Spinal cord (tissue), 10 donors: ENCODE measurements at places on chromosomes 5 and 9. TPM values are rescaled to one million over a fixed set of nuclear protein-coding genes. Genes with fewer than 3 reads are reported as not detected.

Gene NR2F1
- total RNA-seq: 126 TPM

Gene LCN15
- total RNA-seq: not detected

Gene ELOVL7
- 4.6 TPM for total RNA-seq

Gene MYOT
- total RNA-seq: 8.3 TPM

Gene ORM2
- not detected for total RNA-seq

Gene RAPGEF1
- total RNA-seq: 42.5 TPM

- no peak for DNase-seq
- H3K27me3 ChIP-seq: no peaks in the 10 kb centered on the region
- H3K36me3 ChIP-seq: no peaks in the 10 kb centered on the region
- no peak overlapping the region for H3K27ac ChIP-seq
- H3K4me3 ChIP-seq: no peak overlapping the region
Measured at GRCh38 chr5:52710972-52711596, 76.6 kb upstream of the ITGA1 start.

GRCh38 chr5:62640446-62640845 lies 61.8 kb downstream of the LRRC70 start:
- peaks cover 3% of the 10 kb centered on the region for H3K36me3 ChIP-seq
- no peaks in the 10 kb centered on the region for H3K27me3 ChIP-seq
- H3K4me1 ChIP-seq: peaks cover 5% of the 10 kb centered on the region
- H3K4me3 ChIP-seq: no peak overlapping the region
- H3K27ac ChIP-seq: no peak overlapping the region

DNA sequence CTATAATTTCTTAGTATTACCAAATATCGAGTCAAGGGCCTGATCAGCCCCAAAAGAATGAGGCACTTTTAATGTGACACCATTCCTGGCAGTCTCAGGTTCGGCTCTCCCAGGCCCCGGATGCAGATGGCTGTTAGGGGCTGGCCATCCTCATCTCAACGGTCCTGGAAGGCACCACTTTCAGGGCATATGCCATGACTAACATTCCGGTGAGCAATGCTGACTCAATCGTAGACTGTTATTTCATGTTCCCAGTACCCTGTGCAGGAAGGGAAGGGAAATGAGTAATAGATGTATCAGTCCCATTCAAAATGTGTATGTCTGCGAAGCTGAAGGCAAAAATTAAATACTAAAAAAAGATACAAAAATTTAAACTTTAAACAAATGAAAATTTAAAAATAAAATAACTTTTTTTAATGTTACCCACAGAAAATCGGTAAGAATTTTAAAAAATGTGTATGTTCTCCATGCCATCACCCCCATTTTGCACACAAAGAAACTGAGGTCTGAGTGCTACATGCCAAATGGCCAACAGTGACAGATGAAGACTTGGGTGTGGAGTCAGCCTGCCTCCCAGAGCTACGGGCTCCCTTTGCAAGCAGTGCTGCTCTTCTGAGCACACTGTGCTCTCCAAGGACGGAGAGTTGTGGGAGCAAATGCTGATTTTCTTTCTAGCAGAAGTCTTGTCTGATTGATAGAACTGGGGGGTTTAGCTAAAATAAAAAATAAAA lies 79.0 kb downstream of the GLDC start:
- no peaks in the 10 kb centered on the region for H3K27me3 ChIP-seq
- peak overlapping the region; percentile 64 for H3K27ac ChIP-seq
- H3K36me3 ChIP-seq: no peaks in the 10 kb centered on the region
- peaks cover 12% of the 10 kb centered on the region for H3K4me1 ChIP-seq

DNA sequence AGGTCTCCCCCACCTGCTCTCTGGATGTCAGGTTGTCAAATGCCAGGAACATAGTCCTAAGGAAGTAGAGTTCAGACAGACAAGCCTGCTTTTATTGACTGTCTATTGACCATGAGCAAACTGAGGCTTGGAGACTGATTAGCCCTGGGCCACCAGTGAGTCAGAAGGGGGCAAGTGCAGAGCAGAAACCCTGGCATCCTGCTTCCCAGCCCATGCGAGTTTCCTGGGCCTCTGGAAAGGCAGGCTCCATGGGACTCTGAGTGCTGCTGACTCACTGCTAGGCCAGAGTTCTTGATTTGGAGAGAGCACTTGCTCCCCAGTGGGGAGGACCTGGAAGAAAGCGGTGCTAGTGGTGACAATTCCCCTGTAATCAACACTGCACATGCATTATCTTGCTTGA lies 2.8 kb upstream of the HBEGF start:
- peaks cover 4% of the 10 kb centered on the region for H3K36me3 ChIP-seq
- H3K4me3 ChIP-seq: no peak overlapping the region

GRCh38 chr5:139481122-139481533 lies 1.4 kb downstream of the STING1 start:
- no peak for DNase-seq
- peak overlapping the region; percentile 86 for H3K27ac ChIP-seq
- peak overlapping the region; percentile 29 for H3K4me3 ChIP-seq
- H3K27me3 ChIP-seq: no peaks in the 10 kb centered on the region

DNA sequence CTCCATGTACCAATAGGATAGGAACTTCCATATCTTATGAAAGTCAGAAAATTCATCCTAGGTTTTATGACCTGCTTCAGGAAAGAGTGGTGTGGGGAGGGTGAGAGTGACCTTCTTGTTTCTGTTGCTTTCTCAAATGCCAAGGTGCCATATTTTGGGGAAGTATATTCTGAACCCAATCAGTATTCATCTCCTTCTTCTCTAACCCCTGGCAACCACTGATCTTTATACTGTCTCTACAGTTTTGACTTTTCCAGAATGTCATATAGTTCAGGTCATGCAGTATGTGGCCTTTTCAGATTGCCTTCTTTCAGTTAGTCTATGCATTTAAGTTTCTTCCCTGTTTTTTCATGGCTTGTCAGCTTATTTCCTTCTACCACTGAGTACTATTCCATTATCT lies 321.4 kb upstream of the SEMA6A start:
- DNase-seq: no peak
- no peaks in the 10 kb centered on the region for H3K36me3 ChIP-seq
- no peak overlapping the region for H3K27ac ChIP-seq
- H3K27me3 ChIP-seq: no peaks in the 10 kb centered on the region

DNA sequence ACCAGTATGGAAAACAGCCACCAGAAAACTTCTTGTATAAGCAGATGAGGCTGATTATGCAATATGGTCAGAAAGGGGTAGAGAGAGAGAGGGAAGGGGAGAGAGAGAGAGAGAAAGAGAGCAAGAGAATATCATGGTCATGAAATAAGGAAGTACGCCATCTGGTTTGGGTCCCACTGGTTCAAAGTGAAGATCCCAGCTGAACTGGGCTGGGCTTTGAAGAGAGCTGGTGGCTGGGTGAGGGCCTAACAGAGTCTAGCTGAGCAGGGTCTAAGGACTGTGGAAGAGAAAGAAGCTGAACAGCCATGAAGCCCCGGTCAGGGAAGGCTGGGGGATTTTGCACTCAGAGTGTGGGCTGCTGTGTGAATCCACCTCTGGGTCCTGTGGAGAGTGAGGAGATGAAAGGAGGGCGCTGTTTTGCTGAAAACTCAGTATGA lies 14.6 kb downstream of the TRIM14 start:
- H3K27me3 ChIP-seq: no peaks in the 10 kb centered on the region
- H3K4me3 ChIP-seq: no peak overlapping the region
- peaks cover 7% of the 10 kb centered on the region for H3K36me3 ChIP-seq
- DNase-seq: no peak
- H3K27ac ChIP-seq: no peak overlapping the region
- H3K4me1 ChIP-seq: no peaks in the 10 kb centered on the region

DNA sequence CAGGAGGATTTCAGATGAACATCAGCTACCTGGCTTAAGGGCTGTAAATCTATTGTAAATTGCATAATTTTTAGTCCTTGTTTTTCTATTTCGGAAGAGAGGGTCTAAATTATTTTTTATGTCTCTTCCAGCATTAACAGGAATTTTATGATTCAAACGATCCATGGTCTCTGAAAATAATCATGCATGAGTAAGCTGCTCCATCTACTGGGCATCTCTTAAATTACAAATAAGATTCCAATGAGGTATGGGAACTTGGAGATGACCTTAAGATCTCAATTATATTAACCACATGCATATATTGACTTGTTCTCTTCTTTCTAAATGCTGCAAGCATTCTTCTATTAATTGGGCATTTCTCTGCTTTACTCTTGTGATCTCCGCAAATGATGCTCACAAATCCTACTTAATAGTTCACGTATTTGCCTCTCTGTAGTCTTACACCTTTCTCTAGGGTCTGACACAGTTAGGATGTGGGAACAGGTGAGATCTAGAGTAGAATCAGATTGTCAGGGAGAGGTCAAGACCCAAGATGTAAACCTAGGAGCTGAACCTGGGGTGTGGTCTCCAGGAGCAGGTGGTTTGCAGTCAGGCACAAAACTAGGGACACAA lies 86.9 kb downstream of the NUDT12 start:
- H3K36me3 ChIP-seq: no peaks in the 10 kb centered on the region
- H3K27me3 ChIP-seq: no peaks in the 10 kb centered on the region
- H3K27ac ChIP-seq: no peak overlapping the region
- no peaks in the 10 kb centered on the region for H3K4me1 ChIP-seq
- peak; percentile 45 for DNase-seq
- no peak overlapping the region for H3K4me3 ChIP-seq

GRCh38 chr5:43193181-43193893 lies 1.3 kb downstream of the NIM1K start:
- no peaks in the 10 kb centered on the region for H3K27me3 ChIP-seq
- peaks cover 23% of the 10 kb centered on the region for H3K4me1 ChIP-seq
- H3K36me3 ChIP-seq: no peaks in the 10 kb centered on the region
- peak; percentile 68 for DNase-seq
- H3K27ac ChIP-seq: peak overlapping the region; percentile 89

GRCh38 chr9:25702536-25702935 lies 24.3 kb upstream of the TUSC1 start:
- no peak overlapping the region for H3K27ac ChIP-seq
- DNase-seq: no peak
- H3K27me3 ChIP-seq: no peaks in the 10 kb centered on the region
- no peak overlapping the region for H3K4me3 ChIP-seq

GRCh38 chr9:117135501-117136098 lies 279.3 kb downstream of the ASTN2 start:
- DNase-seq: no peak
- H3K4me3 ChIP-seq: no peak overlapping the region
- peaks cover 4% of the 10 kb centered on the region for H3K4me1 ChIP-seq
- H3K36me3 ChIP-seq: no peaks in the 10 kb centered on the region
- H3K27ac ChIP-seq: no peak overlapping the region
- H3K27me3 ChIP-seq: no peaks in the 10 kb centered on the region

DNA sequence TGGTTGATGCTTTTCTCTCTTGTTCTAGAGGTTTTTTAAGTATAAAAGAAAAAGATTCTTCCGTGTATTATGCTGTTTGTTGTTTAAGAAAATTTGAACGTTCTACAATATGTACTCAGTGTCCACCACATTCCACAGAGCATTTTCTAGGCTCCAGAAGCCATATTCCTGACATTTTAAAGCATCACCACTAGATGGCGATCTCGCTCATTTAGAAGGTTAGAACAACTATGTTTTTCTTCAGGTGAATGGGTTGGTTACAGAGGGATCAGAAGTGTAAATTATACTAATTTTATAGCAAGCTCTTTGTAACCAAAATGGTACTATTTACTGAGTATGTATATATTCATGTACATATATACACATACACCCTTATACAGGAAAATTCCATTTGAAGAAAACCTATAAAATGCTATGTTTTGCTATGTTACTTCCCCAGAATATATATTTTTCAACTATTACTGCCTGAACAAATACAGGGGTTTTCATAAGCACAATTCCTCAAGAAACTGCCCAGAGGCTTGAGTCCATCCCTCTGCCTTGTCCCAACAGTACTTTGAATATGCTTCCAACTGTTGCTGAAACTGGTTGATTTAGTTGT lies 284.3 kb downstream of the CCDC171 start:
- no peaks in the 10 kb centered on the region for H3K4me1 ChIP-seq
- DNase-seq: no peak
- no peak overlapping the region for H3K4me3 ChIP-seq

- no peaks in the 10 kb centered on the region for H3K27me3 ChIP-seq
- no peak overlapping the region for H3K4me3 ChIP-seq
- no peak for DNase-seq
- no peaks in the 10 kb centered on the region for H3K36me3 ChIP-seq
- H3K4me1 ChIP-seq: peaks cover 3% of the 10 kb centered on the region
Measured at GRCh38 chr5:71829206-71829605, 110.1 kb downstream of the CARTPT start.

DNA sequence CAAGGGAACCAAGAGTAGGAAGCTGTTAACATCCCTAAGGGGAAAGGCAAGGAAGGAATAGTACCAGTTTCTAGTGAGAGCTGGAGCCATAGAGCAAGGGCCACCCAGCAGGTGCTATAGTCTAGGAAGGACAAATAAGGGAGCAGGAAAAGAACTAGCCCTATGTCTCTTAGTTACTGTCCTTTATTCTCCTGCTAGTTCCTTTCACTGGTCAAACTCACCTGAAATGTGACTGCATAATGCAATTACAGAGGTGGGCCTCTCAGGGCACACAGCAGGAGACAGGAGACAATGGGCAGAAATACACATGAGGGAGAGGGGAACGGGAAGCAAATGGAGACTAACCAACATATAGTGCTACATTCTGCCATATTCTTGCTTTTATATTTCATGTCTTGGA lies 26.7 kb upstream of the FRMPD1 start:
- no peaks in the 10 kb centered on the region for H3K36me3 ChIP-seq
- H3K4me3 ChIP-seq: no peak overlapping the region
- no peaks in the 10 kb centered on the region for H3K27me3 ChIP-seq

GRCh38 chr9:25917731-25918362 lies 239.6 kb upstream of the TUSC1 start:
- no peaks in the 10 kb centered on the region for H3K27me3 ChIP-seq
- DNase-seq: no peak
- H3K4me3 ChIP-seq: no peak overlapping the region
- no peaks in the 10 kb centered on the region for H3K4me1 ChIP-seq

GRCh38 chr5:14748180-14748900 lies 83.8 kb downstream of the OTULIN start:
- no peak overlapping the region for H3K4me3 ChIP-seq
- H3K36me3 ChIP-seq: peaks cover 29% of the 10 kb centered on the region
- no peak overlapping the region for H3K27ac ChIP-seq

- H3K36me3 ChIP-seq: no peaks in the 10 kb centered on the region
- peak; percentile 41 for DNase-seq
- no peak overlapping the region for H3K27ac ChIP-seq
Measured at GRCh38 chr5:144659634-144660227, 489.1 kb downstream of the KCTD16 start.

DNA sequence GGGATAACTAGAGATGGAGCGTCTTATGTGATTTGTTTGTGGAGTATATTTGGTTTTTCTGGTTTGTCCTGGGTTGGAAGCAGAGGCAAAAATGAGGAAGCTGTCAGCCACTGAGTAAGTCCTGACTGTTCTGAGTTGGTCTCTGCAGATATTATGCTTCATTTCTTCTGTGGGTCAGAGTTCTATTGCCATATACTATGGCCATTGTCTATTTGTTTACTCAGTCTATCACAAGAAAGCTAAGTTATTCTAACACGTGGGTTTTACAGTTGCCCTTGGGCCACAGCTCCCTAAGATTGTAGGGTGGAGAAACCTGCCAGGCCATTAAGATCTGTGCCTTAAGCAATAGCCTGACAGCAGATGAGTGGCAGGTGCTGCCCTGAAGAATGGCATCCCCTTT lies 3.0 kb upstream of the CTSV start:
- H3K4me1 ChIP-seq: peaks cover 9% of the 10 kb centered on the region
- peaks cover 9% of the 10 kb centered on the region for H3K27me3 ChIP-seq
- no peak overlapping the region for H3K4me3 ChIP-seq
- DNase-seq: no peak
- H3K36me3 ChIP-seq: no peaks in the 10 kb centered on the region

GRCh38 chr5:150317048-150318003 lies 14.6 kb upstream of the ARSI start:
- H3K27me3 ChIP-seq: no peaks in the 10 kb centered on the region
- no peaks in the 10 kb centered on the region for H3K36me3 ChIP-seq
- no peak for DNase-seq
- H3K27ac ChIP-seq: no peak overlapping the region
